ENCODE measurements at places on chromosomes 7 and 10. TPM values are rescaled to one million over a fixed set of nuclear protein-coding genes. Genes with fewer than 3 reads are reported as not detected.
A peak's percentile ranks its signal among the peaks of the same experiment; 100 is the strongest.

Gene SAP25
- total RNA-seq, result 1.3 TPM

Gene MEOX2
- total RNA-seq, result not detected

Gene PPP1R3C
- 0.31 TPM for total RNA-seq

Gene STK31
- 0.92 TPM for total RNA-seq

Gene PRLHR
- not detected for total RNA-seq

Gene TFEC
- total RNA-seq, result not detected

Gene KNDC1
- 16.7 TPM for total RNA-seq

Gene HGF
- total RNA-seq, result 1.1 TPM

Gene GPR158
- 0.35 TPM for total RNA-seq

Gene PDZD8
- total RNA-seq, result 21.1 TPM

Gene CALY
- total RNA-seq, result 2.2 TPM

Gene CTTNBP2
- total RNA-seq, result 11.4 TPM

GRCh38 chr7:80060218-80060806, 74.3 kb upstream of the GNAI1 start:
- peak; percentile 21 for DNase-seq

- no peak for DNase-seq
These were observed 29.8 kb upstream of the PPP2R2D start for GRCh38 chr10:131870831-131871672.

- no peak for DNase-seq
These were observed 40.6 kb downstream of the RBAK start for GRCh38 chr7:5086256-5086655.

- no peak for DNase-seq
These were observed 9.1 kb upstream of the MTPAP start for GRCh38 chr10:30358206-30358605.

DNA sequence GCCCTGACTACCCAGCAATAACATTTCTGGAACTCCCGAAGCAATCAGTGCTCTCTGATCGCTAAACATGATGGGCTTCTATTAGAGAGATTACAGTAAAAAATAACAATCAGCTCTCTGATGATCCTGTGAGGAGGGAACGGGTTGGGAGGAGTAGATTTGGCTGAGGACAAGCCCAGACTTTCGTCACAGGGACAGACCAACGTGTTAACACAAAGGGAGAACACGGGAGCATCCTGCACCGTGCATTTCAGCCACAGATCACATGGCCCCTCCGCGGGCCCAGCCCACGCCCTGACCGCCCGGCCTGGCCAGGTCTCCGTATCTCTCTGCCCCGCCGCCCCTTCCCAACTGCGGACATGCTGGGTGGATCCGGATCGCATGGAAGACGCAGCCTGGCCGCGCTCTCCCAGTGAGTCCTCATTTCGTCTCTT, 95.0 kb upstream of the AGBL3 start:
- DNase-seq, result peak; percentile 75

- no peak for DNase-seq
These were observed 184.5 kb upstream of the DKK1 start for GRCh38 chr10:52129410-52130178.

GRCh38 chr7:37820708-37821468, 27.5 kb upstream of the NME8 start:
- no peak for DNase-seq

DNA sequence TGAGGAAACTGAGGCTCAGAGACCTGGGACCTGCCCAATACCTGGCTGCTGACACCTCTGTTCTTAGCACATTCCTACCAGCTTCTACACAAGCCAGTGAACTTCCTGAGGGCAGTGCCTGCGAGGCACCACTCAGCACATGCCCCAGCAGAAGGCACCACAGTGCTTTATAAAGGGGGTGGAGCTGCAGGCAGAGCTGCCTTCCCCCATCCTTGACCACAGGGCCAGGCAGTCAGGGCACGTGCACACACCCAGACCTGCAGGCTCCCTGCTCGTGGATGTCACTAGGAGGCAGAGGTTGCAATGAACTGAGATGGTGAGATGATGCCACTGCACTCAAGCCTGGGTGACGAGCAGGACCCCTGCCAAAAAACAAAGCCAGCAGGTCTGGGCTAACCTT, 39.2 kb upstream of the TUBB8 start:
- DNase-seq, result peak; percentile 34

DNA sequence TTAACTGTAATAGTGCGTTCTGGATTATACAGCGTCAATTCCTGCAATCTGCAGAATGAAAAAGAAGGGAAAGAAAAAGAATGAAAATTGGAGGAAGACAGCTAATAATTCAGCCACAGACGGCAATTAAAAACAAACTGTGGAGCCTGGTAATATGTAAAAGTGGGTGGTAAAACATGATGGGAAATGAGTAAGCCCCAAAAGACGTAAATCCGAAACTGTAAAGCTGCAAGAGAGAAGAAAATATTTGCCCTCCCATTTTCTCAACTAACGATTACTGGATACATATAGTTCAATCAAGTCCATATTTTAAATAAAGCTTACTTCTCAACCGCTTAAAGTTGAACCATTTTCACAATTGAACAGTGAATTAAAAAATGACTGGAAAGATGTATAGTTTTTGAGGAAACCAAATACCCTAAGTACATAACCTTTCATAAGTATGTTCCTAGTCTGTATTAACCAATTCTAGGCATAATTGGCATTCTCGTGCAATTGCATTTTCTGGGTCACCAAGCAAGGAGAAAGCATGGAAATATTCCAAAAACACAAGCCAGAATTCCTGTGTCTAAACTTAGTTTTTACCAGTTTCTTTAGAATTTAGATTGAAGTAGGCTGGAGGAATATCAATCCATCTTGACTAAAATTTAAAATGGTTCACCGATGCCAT, 44.8 kb downstream of the MALSU1 start:
- no peak for DNase-seq

DNA sequence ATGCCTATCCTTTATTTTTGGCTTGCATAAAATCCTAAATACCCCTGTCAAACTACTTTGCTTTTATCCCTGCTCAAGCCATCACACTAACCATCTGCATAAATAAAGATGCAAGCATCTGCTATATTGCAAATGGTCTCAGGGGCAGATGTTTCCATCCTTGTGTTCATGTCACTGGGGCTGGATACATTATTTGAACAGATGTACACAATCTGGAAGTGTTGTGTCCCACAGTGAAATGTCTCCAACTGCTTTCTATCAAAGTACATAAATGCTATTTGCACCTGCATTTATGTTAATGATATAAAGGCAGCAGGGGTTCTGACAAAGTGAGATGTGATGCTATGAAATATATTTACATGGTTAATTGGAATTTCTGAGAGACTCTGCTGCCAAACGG, 163.1 kb downstream of the ZNF438 start:
- DNase-seq, result no peak

DNA sequence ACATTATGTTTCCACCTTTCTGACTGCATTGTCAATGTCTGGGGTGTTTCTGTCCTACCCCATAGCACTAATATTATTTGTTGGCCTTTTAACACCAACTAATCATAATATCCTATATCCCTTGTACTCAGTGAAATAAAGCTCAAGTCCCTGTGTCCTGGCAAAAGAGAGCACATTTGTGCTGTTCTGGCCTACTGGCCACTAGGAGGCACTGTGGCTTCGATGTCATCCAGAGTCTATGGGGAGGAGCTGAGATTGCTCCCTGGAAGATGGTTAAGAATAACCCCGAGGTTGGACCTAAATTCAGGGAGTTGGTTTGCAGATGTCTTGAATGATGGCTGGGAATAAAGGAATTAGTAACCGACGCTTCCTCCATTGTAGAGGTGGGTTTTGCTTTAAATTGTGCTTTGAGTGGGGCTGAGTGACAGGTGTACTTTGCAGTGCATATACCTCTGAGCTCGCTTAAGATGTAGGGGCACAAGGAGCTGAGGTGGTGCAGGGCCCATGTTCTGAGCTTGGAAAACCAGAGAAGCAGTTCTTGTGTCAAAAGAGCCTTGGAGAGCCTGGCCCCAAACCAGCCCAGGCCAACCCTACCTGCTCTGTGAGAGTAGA, 191.2 kb upstream of the PRSS1 start:
- DNase-seq, result peak; percentile 48

- DNase-seq, result peak; percentile 21
These were observed 1.0 kb upstream of the ZNF800 start for GRCh38 chr7:127393368-127394058.

DNA sequence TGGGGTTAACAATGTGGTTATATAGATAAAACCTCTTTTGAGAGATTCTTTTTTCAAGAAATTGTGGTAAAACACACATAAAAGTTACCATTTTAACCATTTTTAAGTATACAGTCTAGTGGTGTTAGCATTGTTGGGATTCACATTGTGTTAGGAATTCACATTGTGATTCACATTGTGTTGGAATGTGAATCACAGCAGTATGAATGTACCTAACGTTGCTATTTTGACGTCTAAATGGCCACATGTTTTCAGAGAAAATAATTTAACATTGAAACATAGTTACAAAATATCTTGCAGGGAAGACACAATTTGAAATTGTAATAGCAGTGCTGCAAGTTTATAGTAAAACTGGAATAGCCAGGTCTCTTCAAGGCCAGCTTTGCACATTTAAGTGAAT, 129.0 kb downstream of the BICC1 start:
- no peak for DNase-seq

DNA sequence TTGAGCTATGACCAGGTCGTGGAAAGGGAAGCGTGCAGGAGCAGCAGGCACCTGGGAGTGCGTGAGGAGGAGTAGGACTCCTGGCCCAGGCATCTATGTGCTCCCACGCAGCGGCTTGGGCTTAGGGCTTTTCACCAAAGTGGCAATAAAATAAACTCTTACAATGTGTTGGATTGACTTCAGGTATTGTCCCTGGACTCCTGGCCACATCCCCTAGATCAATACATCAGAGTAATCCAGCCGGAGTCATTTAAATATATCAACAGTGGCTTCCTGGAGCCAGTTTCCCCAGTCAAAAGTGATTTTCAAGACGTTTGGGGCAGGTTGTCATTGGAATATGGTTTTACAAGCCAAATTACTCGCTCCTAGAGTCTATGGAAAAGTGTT, 344.4 kb downstream of the WDR11 start:
- no peak for DNase-seq

DNA sequence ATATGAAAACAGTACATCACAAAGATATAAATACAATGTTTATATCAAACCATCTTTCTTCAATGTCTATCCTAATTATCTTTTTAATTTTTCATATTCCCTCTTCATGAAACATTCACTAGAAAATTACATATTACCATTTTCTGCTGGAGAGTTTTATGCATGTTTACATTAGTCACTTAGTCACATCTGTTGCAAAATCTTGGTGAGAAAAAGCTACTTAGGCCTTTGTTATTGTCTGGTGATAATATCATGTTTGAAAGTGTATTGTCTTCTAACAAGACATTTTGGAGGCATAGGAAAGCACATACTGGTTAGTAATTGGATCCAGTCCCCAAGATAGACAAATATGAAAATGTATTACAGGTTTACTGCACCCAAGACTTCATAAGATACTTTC, 163.6 kb downstream of the GNAI1 start:
- no peak for DNase-seq

DNA sequence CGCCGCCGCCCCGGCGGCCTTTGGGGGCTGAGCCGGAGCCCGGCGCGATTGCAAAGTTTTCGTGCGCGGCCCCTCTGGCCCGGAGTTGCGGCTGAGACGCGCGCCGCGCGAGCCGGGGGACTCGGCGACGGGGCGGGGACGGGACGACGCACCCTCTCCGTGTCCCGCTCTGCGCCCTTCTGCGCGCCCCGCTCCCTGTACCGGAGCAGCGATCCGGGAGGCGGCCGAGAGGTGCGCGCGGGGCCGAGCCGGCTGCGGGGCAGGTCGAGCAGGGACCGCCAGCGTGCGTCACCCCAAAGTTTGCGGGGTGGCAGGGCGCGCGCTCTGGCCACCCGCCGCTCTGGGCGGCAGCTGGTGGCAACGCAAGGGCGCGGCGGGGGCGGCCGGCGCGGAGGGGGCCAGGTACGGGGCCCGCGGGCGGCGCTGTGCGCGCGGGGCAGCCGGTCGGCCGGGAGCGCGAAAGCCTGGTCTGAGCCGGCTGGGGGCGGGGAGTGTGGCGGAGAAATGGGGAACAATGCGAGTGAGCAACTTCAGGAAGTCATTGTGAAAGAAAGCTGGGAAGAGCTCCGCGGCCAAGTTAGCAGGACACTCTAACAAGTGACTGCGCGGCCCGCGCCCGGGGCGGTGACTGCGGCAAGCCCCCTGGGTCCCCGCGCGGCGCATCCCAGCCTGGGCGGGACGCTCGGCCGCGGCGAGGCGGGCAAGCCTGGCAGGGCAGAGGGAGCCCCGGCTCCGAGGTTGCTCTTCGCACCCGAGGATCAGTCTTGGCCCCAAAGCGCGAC, at the start of gene IKZF1:
Gene IKZF1, plus strand, starts transcription at position 588 of the 782 bp plus-strand sequence. CDS start 14,346 bp downstream, outside the sequence.
- DNase-seq, result peak; percentile 78

- peak; percentile 13 for DNase-seq
These were observed 224.1 kb downstream of the ADARB2 start for GRCh38 chr10:1513221-1513620.

DNA sequence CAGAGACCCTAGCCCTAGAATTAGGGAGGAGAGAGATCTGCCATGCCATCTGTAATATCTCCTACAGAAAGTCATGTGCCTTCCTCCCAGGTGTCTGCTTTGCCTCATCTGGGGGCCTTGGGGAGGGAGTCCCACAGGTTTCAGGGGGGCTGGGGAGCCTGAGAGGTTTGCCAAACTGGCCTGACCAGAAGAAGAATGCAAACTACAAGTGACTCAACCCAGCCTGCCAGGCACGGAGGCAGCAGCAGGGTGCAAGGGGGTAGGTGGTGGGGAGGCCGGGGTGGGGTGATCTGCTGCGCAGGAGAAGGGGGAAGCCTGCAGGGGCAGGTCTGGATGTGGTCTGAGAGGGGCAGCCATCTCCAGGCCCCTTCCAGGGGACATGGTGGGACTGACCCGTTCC, 9.6 kb upstream of the TRIM8 start:
- no peak for DNase-seq

GRCh38 chr10:126851414-126852108, 53.7 kb upstream of the DOCK1 start:
- DNase-seq, result no peak

DNA sequence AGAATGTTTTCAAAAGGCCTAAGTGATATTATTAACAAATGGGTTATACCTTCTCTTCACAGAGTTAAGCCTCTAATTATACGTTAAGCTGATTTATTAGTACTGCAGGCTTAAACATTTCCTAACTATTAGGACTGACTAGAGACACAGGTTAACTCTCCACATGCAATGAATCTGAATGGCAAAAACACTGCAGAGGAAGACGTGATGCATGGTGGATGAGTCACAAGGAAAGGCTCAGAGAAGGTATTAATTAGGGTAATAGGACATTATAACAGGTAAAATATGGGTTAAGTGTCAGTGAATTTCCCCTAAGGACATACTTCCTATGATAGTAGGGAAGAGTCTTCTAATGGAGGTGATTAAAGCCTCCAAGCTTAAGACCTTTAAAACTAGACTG, 24.7 kb upstream of the SEM1 start:
- DNase-seq, result no peak
